ENCODE measurements at places on chromosomes 11 and 22.

- DNase-seq, result no peak
These were observed at the start of gene TMEM135 for GRCh38 chr11:87037450-87038234. Gene TMEM135, plus strand, starts transcription at chr11:87037934. Its CDS starts 112 bp downstream, at chr11:87038046.

GRCh38 chr11:61370349-61371005 lies 8.3 kb downstream of the TMEM138 start:
- no peak for DNase-seq

GRCh38 chr11:16881766-16882165 lies 132.4 kb downstream of the PLEKHA7 start:
- no peak for DNase-seq

DNA sequence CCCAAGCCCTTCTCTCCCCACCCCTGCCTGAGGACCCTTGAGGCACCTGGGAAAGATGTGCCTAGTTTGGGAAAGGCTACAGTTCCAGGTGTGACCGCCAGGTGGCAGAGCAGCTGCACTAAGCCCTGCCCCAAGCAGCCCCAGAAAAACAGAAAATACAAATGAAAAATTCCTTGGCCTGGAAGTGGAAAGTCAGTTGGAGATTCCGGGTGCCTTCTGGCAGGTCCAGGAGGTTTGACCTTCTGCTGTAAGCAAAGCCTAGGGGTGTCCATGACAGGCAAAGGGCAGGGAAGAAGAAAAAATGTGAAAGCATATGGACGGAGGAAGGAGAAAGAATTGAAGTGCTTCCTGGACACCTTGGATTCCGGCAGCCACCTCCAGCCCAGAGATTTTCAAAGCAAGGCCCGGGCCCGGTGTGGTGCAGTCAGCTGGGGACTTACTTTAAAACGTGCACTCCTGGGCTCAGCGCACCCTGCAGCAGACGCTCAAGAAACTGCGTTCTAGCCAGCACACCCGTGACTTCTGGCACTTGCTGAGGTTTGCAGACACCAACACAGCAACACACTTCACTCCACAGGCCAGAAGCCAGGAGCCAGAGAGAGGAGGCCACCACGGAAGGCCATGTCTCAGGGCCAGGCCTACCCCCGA lies 37.3 kb upstream of the SLC22A12 start:
- no peak for DNase-seq

- DNase-seq, result no peak
These were observed 2050.6 kb upstream of the RAG2 start for GRCh38 chr11:38648604-38649003.

DNA sequence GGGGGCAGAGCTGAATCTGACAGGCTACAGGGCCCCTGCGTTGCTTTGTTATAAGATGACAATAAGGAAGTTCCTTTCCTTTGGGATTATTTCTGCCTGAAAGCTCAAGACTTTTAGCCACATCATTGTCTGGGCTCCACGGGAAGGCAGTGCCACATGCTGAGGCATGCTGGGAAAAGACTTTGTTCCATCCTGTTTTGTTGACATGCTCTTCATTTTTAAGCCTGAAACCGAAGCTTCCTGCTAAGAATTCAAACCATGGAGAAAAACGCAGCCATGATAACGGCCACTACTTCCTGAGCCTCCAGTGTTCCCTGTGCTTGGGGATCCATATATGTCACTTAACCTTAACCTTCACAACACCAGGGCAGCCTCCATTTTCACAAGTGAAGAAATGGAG lies 5.5 kb upstream of the TCF20 start:
- DNase-seq, result no peak

DNA sequence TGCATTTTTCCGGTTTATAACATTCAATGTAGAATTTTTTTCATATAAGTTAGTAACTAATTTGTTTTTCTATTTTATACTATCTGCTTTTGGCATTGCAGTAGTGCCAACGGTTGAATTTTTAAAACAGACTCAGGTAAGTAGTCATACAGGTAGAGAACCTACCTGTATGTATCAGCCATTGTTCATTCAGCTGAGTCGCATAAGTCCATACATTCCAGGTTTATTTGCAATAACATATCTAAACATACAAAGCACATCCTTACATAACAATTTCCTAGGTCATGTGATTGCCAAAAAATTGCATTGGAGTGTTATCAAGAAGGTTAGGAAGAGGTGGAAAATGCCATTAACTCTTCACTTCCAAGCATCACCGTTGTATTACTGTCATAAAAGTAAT lies 1059.3 kb upstream of the CNTN5 start:
- DNase-seq, result no peak

GRCh38 chr11:46461461-46461927 lies 69.9 kb upstream of the CHRM4 start:
- no peak for DNase-seq

DNA sequence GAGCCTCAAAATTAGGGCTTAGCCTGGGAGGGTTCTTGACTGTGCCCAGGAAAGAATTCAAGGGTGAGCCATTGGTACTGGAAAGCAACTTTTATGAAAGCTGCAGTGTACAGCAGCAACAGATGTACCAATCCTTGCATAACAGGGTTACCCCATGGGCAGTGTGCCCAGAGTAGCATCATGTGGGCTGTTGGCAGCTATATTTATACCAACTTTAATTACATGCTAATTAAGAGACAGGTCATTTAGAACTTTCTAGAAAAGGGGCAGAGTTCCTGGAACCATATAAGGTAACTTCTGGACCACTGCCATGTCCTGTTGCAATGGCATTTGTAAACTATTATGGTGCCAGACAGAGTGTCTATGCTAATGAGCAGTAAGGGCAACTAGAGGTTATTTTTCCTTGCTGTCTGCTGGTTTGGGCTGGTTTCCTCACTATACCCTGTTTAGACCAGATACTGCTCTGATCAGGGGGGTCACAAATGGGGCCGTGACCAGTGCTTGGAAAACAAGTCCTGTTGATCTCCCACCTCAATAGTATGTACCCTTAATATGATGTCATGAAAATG lies 1120.5 kb upstream of the RAG2 start:
- no peak for DNase-seq

- no peak for DNase-seq
These were observed 2.0 kb downstream of the KCNE3 start for GRCh38 chr11:74465291-74465708.

GRCh38 chr11:93567401-93567895 lies 24.3 kb upstream of the SMCO4 start:
- no peak for DNase-seq

DNA sequence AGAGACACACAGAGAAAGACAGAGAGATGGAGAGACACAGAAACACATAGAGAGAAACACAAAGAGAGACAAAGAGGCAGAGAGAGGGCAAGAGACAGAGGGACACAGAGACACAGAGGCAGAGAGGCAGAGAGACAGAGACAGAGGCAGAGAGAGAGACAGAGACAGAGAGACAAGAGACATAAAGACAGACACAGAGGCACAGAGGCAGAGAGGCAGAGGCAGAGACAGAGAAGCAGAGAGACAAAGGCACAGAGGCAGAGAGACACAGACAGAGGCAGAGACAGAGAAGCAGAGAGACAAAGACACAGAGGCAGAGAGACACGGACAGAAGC lies 6.3 kb downstream of the TNNI2 start:
- DNase-seq, result no peak

DNA sequence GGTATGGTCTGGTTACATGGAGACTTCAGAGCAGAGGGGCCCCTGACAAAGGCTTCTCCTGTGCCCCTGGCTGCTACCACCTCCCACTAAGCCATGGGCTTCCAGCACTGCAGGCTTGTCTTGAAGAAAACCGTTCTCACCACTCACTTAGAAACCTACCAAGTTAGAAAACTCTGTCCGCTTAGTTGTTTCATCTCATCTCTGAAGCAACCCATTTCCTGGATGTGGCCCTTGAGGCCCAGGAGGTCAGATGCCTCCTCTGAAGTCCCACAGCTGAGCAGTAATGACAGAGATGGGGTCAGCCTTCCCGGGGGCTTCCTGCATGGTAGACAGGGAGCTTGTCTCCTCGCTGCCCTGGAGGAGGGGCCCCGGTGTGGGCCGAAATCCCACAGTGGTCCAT lies 12.9 kb downstream of the CSF2RB start:
- no peak for DNase-seq

DNA sequence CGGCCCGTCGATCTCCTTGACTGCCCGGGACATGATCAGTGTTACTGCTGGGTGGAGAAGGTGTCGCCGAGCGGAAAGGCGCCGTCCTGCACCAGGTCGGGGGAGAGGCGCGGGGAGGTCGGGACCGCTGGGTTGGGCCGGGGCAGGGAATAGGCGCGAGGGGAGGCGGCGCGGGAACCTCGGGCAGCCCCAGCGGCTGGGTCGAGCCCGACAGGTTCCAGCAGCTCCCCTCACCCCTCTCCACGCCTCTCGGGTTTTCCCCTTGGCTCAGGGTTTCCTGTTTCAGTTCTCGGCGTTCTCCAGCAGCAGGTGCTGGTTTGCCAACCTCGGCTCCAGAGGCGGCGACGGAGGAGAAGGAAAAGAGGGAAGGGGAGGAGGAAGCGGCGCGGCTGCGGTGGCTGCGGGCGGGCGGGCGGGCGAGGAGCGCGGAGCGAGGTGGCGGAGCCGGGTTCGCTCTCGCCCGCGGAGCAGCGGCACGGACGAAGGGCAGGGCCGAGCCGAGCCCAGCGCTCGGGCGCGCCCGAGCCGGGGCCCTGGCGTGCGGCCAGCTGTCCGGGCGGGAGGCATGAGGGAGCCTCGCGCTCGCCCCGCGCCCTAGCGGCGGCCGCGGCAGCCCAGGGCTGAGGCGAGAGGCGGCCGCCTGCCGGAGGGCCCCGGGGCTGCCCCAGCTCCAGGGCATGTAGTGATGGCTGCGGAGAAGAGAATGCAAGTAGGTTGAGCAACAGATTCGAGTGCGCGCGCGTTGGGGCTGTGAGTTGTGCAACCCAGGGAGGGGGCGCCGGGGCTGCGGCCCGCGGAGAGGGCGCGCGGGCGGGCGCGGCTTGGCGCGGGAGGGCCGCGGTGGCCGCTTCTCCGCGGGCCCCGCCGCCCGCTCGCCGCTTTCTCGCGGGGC lies at the start of gene ZC3H12C:
ZC3H12C (plus strand) TSS at position 878 of the 892 bp plus-strand sequence. CDS start 20 bp downstream, outside the sequence.
- DNase-seq, result peak; percentile 22

- DNase-seq, result no peak
These were observed 1155.2 kb upstream of the CNTN5 start for GRCh38 chr11:97865424-97866012.

DNA sequence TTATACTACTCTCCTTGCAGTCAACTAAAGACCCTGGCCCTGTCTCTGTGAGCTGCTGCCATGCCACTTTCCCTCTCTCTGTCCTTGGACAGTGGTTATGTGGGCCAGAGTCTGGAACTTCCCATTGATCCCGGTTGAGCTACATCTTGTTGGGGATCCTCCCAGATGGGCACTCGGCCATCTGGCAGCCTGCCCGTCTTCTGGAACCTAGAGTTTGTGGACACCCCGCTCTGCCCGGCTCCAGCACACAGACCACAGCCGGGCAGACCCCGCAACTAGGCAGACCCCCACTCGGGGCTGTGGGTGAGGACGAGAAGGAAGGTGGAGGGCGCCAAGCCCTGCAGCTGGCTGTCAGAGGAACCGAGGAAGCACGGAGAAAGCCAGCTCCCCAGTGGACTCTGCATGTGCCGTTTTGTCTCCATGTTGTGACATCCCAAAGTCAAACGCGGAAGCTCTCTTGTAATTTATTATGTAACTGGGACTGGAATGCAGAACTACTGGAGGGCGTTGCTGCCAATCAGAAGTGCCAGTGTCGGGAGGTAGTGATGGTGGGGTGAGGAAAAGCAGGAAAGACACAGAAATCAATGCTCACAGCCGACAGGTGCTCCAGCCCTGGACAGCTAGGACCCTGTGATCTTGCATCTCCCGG lies 207.7 kb downstream of the CEP164 start:
- no peak for DNase-seq

GRCh38 chr11:133907841-133908241 lies 48.9 kb downstream of the IGSF9B start:
- no peak for DNase-seq

GRCh38 chr22:31998784-31999385 lies 44.2 kb upstream of the SLC5A1 start:
- DNase-seq, result no peak

DNA sequence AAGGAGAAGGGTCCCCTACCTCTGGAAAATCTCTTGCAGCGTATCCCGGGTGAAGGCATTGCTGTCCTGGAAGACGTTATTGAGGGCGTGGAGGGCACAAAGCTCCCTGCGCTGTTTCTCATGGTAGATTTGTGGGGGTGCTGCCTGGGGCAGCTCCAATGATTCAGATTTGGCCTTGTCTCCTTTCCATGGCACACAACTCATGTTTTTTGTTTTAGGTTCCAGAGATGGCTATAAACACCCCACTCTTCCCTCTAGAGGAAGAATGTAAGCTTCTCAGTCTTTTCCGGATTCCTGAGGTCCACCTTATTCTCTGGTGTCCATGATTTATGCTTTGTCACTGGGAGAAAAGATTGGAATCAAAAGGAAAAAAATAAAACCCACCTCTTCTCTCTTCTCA lies 959 bp downstream of the JOSD1 start:
- no peak for DNase-seq

GRCh38 chr11:131495423-131495822 lies 125.0 kb downstream of the NTM start:
- DNase-seq, result no peak

- DNase-seq, result no peak
These were observed 5.6 kb downstream of the RGL4 start for GRCh38 chr22:23696326-23696851.

- DNase-seq, result no peak
These were observed 3.7 kb upstream of the PACSIN2 start for GRCh38 chr22:43018615-43019014.

GRCh38 chr22:25393121-25393805 lies 171.2 kb upstream of the GRK3 start:
- DNase-seq, result no peak

DNA sequence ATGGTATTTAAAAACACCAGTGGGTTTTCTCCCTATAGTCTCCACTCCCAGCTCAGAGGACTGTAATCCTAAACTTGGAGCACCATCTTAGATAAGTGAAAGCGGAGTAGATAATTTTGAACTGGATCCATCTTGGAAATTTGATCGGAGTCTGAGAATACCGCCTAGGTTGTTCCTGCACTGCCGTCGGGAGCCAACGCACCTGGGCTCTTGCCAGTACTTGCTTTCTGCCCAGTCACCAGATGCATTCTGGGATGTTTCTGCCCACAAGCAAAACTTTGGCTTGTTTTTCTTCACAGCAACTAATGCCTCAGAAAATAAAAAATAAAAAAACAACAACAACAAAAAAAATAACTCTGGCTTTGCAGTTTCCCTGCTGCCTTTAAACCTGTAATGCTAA lies 113.0 kb upstream of the MTMR2 start:
- DNase-seq, result no peak

DNA sequence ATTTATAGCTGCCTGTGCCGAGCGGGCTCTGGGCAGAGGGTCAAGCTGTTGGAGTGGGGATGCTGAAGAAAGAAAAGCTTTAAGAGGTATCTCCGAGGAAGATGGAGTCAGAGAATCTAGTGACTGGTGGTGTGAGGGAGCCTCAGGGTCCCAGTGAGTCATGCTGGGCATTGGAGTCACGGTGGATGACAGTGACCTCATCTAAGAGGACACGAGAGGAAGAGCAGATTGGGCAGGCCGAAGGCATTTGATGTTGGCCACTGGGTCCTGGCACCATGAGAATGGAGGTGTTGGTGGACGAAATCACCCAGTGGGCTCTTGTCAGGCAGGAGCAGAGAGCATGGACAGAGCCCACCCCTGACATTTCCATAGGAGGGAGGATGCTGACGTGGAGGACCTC lies 68.4 kb downstream of the TBC1D22A start:
- DNase-seq, result no peak

Data from cortex of kidney (tissue), 1 donor.